ENCODE measurements at places on chromosomes 5 and 9.
A peak's percentile ranks its signal among the peaks of the same experiment; 100 is the strongest.

DNA sequence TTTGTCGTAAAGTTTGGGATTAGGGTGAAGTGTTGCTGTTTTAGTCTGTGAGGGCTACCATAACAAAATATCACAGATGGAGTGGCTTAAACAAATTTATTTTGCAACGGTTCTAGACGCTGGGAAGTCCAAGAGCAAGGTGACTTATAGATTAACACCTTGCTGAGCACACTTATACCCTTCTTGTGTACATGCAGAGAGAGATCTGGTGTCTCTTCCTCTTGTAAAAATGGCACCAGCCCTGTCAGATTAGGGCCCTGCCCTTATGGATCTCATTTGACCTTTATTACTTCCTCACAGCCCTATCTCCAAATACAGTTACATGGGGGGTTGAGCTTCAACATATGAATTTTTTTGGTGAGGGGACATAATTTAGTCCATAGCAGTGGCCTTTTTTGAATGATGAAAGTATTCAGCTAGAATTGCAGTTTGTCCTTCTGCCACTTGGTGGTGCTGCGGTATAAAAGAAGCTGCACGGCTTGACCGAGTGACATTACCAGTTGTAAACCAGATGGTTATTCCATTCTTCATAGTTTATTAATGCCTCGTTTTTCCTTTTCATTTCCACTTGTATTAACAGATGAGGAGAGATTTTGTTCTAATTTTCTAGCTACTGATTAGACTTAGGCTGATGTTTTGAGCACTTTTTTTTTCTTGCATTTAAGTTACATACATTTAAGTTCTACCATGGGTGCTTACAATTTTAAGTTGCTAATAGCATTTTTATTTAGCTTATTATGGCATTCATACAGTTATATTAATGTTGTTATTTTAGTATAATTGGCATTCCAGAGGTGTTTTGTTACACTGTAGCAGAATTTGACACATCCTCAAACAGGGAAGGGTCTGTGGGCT lies 19.4 kb downstream of the DCP2 start:
- DNase-seq = peak; percentile 83

- no peak for DNase-seq
Measured at GRCh38 chr9:82745919-82746318, 317.0 kb downstream of the RASEF start.

DNA sequence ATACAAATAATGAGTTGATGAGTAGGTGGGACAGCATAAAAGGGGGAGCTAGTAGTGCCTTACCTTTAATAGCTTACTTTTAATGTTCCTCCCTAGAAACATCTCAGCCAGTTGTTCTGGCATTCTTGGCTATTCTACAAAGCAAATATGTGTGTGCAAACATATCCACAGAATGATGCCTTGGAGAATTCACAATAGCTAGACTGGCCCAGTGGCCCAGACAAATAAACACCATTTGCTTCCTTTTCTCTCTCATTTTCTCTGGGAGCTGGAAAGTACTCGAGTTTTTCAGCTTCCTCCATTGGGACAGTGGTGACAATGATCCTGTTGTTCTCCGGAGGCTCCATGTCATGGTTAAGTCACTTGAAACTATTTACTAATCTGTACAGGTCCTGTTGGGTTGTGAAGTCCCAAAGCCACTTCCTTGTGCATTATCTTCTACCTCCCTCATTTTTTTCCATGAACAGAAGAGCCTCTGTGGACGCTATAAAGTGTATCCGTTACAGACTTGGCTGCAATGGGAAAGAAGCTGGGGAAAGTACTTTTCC lies 122.9 kb downstream of the DMAC1 start:
- DNase-seq = no peak

GRCh38 chr9:124770359-124771020 lies 621 bp downstream of the NR6A1 start:
- DNase-seq = peak; percentile 63

GRCh38 chr5:111106320-111106948 lies 14.3 kb downstream of the WDR36 start:
- DNase-seq = no peak

GRCh38 chr5:157956271-157956885 lies 97.4 kb upstream of the CLINT1 start:
- DNase-seq = peak; percentile 35

- DNase-seq = no peak
Measured at GRCh38 chr5:58403822-58404433, 56.0 kb downstream of the PLK2 start.

- DNase-seq = peak; percentile 20
Measured at GRCh38 chr5:141560151-141560550, 58.6 kb downstream of the DIAPH1 start.

GRCh38 chr9:109794361-109795012 lies 14.5 kb downstream of the PALM2AKAP2 start:
- DNase-seq = no peak

GRCh38 chr9:111963995-111964394 lies 67.4 kb downstream of the UGCG start:
- DNase-seq = no peak

DNA sequence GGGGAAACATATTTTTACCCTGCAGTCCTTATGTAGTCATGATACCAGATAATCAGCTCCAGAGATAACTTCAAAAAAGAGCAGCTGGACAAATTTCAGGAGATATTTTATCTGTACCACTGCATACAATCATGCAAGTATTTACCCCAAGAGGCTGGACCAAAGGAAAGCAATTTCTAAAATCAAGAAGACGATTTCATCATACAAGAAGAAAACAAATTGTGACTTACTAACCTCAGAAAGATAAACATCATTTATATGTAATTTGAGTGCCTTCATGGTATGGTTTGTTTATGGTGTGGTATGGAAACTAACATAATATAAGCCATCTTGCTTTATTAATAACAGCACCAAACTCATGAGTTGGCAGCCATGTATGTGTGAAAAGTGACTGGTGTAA lies 603.6 kb downstream of the PSAT1 start:
- DNase-seq = no peak

DNA sequence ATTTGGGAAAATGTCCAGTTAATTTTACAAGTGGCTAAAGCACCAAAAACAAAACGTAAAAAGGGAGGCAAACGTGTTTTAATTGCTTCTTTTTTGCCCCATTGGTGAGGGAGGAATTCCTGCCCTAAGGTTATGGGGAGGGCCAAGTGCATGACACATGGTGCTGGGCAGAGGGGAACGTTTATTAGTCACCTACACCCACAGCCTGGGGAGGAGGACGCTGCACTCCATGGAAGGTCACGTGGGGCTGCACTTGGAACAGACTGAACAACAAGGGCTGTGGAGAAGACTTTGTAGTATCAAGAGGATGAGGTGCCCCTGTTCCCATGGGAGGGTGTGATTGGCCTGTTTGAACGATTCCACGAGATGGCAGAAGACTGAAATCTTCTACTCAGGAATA lies 13.7 kb upstream of the ADAMTS16 start:
- no peak for DNase-seq

DNA sequence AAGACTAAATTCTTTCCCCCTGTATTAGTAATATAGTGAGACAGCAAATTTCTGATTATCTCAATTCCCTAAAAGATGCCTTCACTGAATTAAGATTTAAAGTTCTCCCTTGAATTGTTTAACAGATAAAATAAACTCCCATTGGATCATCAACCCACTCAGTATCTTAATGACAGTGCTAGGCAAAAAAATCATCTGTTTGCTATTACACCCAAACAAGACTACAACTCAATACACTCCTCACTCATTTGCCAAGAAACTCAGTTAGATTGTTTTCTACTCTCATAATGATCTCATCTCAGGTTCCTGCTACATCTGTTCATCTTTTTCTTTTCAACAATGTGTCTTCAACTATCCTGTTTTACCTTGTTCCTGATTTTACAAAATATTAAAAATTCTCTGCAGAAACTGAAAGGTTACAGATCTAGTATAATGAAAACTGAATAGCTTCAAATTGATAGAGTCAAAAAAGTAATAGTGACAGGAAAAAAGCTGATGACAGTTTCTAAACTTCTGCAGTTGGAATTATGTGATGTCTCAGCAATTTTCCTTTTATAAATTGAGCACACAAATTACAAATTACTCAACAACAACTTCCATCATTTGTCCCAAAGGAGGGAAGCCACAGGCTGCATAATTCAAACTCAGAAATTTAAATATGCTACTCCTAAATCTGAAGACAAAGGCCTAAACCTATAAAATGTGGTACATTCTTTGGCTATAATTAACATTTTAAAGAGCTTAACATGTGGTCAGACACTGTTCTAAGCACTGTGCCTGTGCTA lies 39.4 kb downstream of the HOMER1 start:
- no peak for DNase-seq

DNA sequence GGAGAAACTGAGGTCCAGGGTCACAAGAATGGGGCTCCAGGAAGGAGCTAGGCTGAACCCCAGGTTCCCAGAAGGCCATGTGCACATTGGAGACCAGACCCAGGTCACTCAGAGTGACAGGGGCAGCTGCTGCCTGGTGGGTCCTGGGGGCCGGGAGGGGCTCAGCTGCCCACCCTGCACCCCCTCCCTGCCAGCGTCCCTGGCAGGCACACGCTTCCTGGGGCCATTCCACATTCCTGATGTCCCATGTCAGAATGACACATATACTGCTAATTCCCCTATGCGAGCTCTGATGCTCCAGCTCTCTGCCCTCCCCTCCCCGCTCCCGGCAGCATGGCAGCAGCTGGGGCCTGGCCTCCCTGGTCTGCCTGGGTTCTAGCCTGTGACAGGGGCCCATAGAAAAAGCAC lies 14.0 kb downstream of the FGFR4 start:
- DNase-seq = no peak

DNA sequence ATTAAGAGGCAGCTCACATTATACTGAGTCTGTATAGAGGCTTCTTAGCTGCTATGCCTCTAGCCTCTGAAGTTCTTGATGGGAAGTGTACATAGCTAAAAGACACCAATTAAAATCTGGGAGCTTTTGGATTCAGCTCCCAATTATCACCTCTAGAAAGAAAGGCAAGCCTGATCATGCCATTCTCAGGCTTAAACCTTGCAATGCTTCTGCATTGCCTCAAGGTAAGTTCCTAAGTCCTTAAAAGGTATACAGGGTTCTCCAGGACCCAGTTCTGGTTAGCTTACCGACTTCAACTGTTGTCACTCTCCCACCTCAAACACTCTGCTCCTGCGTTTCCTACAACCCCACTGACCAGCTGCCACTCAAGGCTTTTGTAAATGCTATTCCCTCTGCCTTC lies 17.5 kb upstream of the CCL28 start:
- no peak for DNase-seq

GRCh38 chr9:111730937-111731567 lies 63.7 kb downstream of the SHOC1 start:
- DNase-seq = peak; percentile 17

GRCh38 chr9:133045132-133045531 lies 14.3 kb downstream of the GTF3C5 start:
- no peak for DNase-seq

GRCh38 chr5:113119246-113119924 lies 142.8 kb downstream of the DCP2 start:
- DNase-seq = peak; percentile 16

GRCh38 chr9:16879416-16879815 lies 8.9 kb upstream of the BNC2 start:
- DNase-seq = no peak

GRCh38 chr9:4117835-4118610 lies 181.8 kb downstream of the GLIS3 start:
- DNase-seq = no peak

DNA sequence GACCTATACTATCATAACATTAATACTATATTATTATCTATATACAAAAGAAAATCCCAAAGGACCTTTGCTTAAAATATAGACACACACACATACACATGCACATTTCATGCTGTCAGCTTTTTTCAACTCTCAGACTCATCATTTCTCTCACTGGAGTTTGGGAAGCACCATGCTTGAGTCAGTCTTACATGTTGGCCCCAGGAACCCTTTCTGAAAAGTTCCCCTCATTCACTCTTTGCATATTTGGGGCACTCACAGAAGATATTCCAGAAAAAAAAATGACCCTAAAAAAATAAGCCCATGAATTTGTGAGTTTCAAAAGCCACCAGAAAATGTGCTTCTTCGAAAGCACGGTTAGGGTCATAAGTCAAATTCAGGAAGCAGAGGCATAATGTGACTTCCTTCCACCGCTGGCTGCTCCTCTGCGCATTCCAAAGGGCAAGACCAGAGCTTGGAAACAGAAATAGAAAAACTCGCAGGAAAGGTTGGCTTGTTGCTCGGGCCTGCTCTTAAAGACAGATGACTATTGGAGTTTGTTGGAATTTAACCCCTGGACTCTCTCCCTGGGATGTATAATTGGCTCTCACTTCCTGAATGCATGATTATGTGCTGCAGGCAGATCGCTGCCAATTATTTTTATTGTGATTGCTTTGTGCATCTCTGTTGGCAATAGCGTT lies 129.7 kb upstream of the IQGAP2 start:
- no peak for DNase-seq

- DNase-seq = no peak
Measured at GRCh38 chr5:102229685-102230084, 66.4 kb downstream of the SLCO4C1 start.

DNA sequence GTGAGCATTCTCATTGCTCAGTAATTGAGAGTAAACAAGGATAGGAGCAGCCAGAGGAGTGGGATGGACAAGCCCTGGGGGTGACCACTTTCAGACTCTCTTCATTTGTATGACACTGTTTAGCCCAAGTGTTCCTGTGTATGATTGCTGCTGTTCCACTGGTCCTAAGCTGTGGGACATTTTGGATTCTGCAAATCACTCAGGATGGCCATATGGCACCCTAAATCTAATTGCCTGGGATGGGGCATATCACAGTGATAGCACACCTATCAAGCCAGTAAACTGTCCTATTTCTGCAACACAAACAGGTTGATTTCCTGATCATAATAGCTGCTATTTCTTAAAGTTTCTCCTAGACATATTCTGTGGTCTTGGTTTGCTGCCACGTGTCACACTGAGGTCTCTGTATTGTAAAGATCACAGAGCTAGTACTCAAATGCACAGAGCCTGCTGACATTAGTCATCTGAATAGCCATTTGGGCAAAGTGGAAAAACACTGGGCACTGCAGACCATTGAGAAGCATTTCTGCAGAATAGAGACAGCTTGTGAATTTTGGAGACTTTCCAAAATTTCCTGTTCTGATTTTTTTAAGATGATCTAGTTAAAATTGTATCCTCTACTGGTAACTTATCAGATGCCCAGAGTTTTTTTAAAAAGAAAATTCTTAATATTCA lies 320.2 kb downstream of the RFX3 start:
- no peak for DNase-seq

GRCh38 chr5:6583049-6583880 lies 49.6 kb downstream of the NSUN2 start:
- peak; percentile 69 for DNase-seq

GRCh38 chr9:135522931-135523330 lies 1.7 kb downstream of the LCN1 start:
- DNase-seq = no peak

- DNase-seq = no peak
Measured at GRCh38 chr9:129897263-129897662, 62.0 kb downstream of the USP20 start.

- DNase-seq = peak; percentile 48
Measured at GRCh38 chr5:14112998-14113652, 30.0 kb upstream of the TRIO start.

GRCh38 chr5:120655828-120656435 lies 191.8 kb downstream of the PRR16 start:
- peak; percentile 47 for DNase-seq

GRCh38 chr9:98226957-98227356 lies 28.5 kb downstream of the TBC1D2 start:
- no peak for DNase-seq

Measured in hepatocyte (in vitro differentiated cells).